ENCODE measurements at places on chromosomes 1 and 21. TPM values are rescaled to one million over a fixed set of nuclear protein-coding genes. Genes with fewer than 3 reads are reported as not detected.

NT5C1A gene
- not detected for total RNA-seq

CA14 gene
- total RNA-seq, result not detected

INSRR gene
- not detected for total RNA-seq

- DNase-seq, result no peak
These were observed 41.3 kb downstream of the LRRC71 start for GRCh38 chr1:156961709-156962108.

- DNase-seq, result no peak
These were observed 128.0 kb upstream of the ADGRL2 start for GRCh38 chr1:81672766-81673165.

- DNase-seq, result no peak
These were observed 99.6 kb downstream of the GABPA start for GRCh38 chr21:25834381-25834780.

DNA sequence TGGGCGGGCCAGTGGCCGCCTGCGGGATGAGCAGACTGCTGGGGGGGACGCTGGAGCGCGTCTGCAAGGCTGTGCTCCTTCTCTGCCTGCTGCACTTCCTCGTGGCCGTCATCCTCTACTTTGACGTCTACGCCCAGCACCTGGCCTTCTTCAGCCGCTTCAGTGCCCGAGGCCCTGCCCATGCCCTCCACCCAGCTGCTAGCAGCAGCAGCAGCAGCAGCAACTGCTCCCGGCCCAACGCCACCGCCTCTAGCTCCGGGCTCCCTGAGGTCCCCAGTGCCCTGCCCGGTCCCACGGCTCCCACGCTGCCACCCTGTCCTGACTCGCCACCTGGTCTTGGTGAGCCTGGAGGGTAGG, 2.1 kb downstream of the B4GALT2 start:
- no peak for DNase-seq

- no peak for DNase-seq
These were observed 941 bp downstream of the ELAVL4 start for GRCh38 chr1:50109647-50110075.

DNA sequence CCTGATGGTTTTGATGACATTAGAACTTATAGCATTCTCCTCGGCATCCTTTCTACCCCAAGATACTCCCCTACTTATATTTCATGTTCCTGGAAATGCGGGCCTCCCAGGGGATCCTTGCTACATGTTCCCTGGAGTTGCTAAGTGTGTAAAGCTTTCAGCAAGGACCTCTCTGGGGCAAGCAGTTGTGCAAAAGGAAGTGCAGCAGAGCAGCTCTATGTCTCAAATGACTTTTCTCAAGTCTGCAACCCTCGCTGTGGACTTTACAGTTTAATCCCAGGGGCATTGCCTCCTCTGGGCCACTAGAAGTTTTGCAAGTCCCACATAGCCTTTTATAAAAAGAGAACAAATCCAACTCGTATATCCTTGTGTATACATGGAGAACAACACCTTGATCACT, 20.8 kb upstream of the MNDA start:
- no peak for DNase-seq

DNA sequence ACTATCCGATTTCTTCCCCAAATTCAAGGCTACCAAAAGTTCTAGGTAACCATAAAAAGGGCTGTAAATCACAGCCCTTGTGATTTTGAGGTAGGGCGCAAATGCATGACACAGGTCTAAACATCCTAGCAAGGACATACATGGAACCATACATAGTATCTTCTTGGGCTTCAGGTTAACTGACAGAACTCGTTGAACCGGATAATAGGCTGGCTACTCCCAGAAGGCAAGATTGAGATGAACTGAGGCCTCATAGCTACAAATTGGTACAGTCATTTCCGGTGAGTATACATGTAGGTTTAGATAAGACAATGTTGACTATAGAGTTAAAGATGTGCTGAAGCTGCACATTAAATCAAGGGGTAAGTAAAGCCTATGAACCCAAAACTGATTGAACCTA, 27.3 kb upstream of the TP53BP2 start:
- DNase-seq, result no peak

DNA sequence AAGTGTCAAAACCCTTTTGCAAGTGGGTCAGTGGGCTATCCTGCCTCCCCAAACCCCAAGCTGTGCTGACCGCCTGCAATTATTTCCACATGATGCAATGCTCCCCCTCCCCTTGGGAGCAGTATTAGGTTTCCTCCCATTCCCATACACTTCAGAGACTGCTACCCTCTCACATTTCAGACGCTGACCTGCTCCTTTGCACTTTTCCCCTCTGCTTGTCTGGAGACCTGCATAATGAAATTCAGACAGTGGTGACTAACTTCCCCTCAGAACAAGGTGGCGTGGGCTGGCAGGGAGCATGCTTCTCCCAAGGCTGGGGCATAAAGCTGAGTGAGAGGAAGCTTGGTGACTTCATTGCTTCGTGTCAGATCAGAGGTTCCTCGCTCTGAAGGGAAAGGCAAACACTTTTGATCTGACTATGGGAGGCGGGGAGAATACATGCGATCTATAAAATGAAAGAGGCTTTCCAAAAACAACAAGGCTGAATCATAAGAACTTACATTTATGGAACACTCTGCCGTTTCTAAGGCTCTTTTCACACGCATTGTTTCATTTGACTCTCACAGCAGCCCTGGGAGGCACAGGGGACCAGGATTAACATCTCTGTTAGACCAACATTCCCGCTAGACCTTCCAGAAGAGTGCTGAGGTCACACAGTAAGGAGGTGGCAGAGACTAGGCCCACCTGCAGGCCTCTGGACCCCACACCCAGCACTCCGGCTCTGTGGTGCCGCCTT, 27.5 kb upstream of the ROR1 start:
- no peak for DNase-seq

DNA sequence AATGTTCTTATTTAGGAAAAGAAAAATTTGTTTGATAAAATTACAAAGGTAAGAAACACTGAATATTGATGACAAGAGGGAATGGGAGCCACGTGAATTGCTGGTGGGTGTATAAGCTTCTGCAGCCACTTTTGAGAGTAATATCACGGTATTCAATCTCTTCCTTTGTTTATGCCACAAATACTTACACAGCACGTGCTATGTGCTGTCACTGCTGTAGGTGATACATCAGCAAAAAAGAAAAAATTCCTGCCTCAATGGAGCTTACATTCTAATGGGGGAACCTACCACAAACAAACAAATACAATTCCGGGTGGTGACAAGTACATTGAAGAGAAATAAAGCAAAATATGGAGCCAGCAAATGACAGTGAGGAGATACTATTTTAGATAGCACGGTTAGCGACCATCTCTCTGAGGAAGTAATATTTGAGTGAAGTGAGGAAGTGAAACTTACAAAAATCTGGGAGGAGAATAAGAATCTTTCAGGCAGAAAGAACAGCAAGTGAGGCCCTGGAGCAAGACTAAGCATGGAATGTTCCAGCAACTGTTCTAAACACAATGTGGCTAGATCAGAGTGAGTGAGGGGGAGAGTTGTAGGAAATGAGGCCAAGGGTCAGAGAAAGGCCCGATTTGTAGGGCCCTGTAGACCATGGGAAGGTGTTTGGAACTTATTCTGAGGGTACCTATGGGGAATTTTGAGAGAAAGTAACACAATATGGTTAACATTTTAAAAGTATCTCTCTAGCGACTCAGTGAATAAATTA, 2.6 kb upstream of the FCRLB start:
- no peak for DNase-seq

- no peak for DNase-seq
These were observed 10.8 kb downstream of the PIK3C2B start for GRCh38 chr1:204483791-204484190.

DNA sequence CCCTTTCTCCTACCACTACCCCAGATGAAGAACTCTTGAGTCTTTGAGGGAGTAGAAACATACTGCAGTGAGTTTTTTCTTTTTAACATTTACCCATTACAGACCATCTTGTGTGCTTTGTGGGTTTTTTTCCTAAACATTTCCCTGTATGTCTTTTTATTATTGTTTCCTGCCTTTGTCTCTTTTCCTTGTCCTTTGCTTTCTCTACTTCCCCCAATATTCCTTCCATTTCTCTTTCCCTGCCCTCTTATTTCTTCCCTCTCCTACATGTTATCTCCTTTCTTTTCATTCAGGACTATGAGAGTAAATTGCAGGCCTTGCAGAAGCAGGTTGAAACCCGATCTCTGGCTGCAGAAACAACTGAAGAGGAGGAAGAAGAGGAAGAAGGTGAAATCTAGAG, 79.1 kb upstream of the PGD start:
- DNase-seq, result no peak
